Astrocyte (in vitro differentiated cells and primary cell): ENCODE measurements at places on chromosomes 7 and 10.

- no peak for DNase-seq
Measured at GRCh38 chr7:2826771-2827170, 17.3 kb downstream of the GNA12 start.

DNA sequence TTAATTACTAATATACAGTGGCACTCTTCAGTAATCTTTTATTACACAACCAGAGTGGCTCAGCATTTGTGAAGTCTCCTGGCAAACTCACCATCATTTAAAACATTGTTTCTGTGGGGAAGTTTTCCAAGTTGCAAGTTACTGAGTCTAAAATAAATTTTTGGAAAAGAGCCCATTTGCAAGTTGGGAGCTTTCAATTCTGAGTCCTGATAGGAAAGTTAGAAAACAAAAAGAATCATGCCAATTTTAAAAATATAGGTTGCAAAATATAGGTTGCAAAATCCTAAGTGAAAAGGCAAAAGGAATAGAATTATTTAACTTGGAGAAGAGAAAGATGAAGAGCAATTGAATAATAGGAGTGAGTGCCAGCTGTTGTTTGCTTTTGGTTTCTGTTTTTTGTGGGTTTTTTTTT lies 378.8 kb upstream of the C7orf33 start:
- DNase-seq: no peak

- DNase-seq: no peak
Measured at GRCh38 chr7:28615091-28615490, 202.8 kb downstream of the CREB5 start.

DNA sequence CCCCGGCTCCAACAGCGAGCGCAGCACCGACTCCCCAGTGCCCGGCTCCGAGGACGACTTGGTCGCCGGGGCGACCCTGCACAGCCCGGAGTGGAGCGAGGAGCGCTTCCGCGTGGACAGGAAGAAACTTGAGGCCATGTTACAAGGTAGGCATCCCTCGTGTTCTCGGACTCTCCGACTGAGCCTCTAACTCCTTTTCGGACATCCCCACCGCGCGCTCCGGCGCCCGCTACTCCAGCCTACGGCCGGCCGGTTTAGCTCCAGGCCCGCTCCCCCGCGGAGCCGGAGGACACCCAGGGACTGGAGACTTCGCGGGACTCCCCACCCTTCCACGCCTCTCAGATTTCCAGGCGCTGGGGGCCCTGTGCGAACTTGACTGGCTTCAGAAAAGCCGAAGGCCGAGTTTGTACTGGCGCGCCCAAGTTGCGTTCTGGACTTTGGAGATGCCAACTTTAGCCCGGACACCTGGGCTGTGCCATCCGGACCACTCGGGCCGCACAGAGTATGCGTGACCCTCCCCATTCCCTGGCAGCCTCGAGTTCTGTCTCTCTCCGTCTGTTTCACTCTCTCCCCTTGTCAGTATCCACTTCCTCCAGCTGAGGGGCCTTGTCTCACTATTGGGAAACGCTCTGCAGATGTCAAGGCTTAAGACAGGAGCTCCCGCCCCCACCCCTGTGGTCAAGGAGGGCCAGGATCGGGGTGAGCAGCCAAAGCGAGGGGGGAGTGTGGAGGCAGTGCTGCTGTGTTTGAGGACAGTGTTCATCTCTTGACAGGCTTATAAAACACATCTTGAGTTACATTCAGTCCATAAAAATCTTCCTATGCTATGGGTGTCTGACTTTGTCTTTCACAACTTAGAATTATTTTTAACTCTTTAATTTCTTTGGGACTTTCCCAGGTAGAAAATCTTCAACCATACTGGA lies 777 bp downstream of the BICC1 start:
- peak; percentile 74 for DNase-seq

GRCh38 chr10:11594589-11595394 lies 16.7 kb downstream of the USP6NL start:
- DNase-seq: no peak

GRCh38 chr10:86368046-86368445 lies 1.5 kb upstream of the GRID1 start:
- no peak for DNase-seq
